AG10803 (cell line): ENCODE measurements at places on chromosomes 2 and 18.

DNA sequence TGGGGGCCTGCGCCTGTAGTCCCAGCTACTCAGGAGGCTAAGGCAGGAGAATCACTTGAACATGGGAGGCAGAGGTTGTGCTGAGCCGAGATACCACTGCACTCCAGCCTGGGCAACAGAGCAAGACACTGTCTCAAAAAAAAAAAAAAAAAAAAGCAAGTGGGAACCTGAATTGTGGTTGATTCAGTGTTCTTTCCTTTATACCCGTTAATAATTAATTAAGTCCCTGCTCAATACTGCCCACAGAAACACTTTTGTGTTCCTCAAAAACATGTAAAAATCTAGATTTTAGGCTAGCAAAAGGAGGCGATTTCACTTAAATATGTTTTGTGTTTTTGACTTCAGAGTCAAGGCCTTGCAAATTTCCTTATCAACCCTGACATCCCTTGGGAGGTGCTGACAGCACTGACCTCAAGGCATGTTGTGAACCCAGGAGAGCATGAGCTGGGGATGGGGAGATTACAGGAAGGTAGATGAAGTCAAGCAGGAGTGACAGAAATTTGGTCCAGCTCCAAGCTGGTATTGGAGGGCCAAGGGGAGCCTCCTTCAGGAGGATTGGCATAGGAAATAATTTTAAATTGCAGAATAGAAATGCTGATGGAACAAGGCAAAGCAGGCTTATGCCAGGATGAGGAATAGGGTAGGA lies 89.0 kb upstream of the PNPT1 start:
- DNase-seq, result no peak

DNA sequence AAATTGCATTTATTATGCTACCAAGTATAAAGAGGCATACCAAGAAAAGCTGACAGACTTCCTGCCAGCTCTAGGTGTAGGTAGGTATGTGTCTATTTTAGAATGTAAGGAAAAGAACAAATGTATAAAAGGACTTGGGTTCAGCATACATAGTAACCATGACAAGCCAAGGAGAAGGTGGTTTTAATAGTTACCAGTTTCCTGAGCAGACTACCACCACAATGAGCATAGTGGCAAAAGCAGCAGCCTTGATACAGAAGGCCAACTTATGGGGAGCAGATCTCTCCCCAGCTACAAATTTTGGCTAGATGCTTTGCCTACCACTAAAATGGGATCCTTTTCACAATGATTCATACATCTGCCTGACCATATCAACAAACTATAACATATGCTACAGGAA lies 34.5 kb downstream of the METTL8 start:
- no peak for DNase-seq

- no peak for DNase-seq
These were observed 168.5 kb downstream of the DPP4 start for GRCh38 chr2:161905389-161906046.

- no peak for DNase-seq
These were observed 97.4 kb downstream of the ANKRD36 start for GRCh38 chr2:97210325-97210724.

DNA sequence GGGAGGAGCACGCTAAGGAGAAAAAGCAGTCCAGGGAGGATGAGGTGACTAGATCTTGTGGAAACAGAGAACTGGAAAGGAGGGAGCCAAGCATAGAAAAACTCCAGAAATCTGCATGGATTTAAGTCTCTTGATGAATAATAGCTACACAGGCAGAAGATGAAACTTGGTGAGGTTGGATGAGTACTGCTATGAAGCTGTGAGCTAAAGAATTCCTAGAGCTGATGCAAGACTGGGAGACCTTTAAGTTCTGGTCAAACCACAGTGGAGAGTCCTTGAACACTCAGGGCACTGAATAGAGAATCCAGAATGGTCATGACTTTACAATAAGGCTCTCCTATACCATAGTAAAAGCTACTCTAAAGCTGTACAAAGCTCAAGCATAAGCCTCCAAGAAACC lies 18.4 kb upstream of the PIEZO2 start:
- DNase-seq, result peak; percentile 76
